T1000 (cell line): ENCODE measurements at places on chromosomes 1 and 21.

GRCh38 chr1:76433526-76433925 lies 359.0 kb downstream of the ST6GALNAC3 start:
- DNase-seq: no peak

- DNase-seq: no peak
Measured at GRCh38 chr21:41449613-41450012, 23.6 kb downstream of the MX1 start.

GRCh38 chr1:235075048-235075776 lies 53.4 kb downstream of the TOMM20 start:
- peak; percentile 51 for DNase-seq

DNA sequence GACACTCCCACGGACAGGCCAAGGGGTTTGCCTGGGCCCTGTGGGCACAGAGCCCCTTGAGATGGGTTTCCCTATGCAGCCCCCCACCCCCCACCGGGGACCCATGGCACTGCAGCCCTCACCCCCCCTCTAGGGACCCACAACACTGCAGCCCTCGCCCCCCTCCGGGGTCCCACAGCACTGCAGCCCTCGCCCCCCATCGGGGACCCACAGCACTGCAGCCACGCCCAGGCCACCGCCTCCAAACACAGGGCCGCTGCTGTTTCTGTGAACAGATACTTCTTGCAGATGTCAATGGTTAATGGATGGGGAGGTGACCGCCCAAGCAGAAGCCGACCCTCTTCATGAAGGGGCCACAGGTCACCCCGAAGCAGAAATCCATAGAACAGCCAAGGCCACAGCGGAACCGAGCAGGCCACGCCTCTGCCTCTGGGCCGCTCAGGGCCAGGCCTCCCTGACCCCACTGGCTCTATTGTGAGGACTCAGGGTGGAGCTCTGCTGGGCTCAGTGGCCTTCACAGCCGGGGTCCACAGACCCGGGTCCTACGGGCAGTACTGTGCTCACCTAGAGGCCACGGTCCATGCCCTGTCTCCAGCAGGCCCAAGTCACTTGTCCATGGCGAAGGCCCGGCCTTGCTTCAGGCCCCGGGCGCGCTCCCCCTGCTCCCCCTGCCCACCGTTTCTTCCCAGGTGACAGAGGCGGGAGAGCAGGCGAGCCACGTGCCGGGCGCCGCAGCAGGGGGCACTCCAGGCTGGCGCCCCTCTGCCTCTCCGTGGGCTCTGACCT lies 4.1 kb upstream of the POFUT2 start:
- no peak for DNase-seq
